Activated CD4-positive, alpha-beta T cell treated with anti-CD3 and anti-CD28 coated beads for 36 hours (primary cell): ENCODE measurements at places on chromosomes 4 and X.

GRCh38 chrX:10106806-10107205 lies 50.0 kb upstream of the CLCN4 start:
- peak overlapping the region; percentile 45 for H3K4me3 ChIP-seq
- peak overlapping the region; percentile 70 for H3K27ac ChIP-seq
- DNase-seq: peak; percentile 62
- H3K4me1 ChIP-seq: peaks cover 49% of the 10 kb centered on the region

GRCh38 chr4:152062936-152063620 lies 302.3 kb upstream of the GATB start:
- H3K36me3 ChIP-seq: peaks cover 1% of the 10 kb centered on the region
- no peak for DNase-seq
- H3K4me3 ChIP-seq: no peak overlapping the region
- H3K27ac ChIP-seq: no peak overlapping the region
- no peaks in the 10 kb centered on the region for H3K27me3 ChIP-seq
- H3K4me1 ChIP-seq: peaks cover 27% of the 10 kb centered on the region

DNA sequence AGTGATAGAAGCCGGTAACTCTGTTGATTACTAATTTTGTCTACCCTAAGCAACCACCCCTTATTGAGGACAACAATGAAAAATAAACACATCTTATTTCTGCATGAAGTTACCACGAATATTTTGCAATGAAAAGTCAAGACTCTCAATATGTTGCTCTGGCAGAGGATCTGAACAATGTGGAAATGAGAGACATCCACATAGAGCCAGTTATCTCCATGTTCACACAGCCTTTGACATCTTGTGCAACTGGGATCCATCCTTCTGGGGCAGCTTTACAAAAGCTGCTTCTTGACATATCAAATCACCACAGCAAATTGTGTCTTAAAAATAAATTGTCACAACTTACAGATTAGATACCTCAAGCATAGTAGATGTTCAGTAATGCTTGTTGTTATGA lies 10.2 kb downstream of the EDNRA start:
- peaks cover 10% of the 10 kb centered on the region for H3K27me3 ChIP-seq
- H3K27ac ChIP-seq: no peak overlapping the region
- H3K4me3 ChIP-seq: no peak overlapping the region

DNA sequence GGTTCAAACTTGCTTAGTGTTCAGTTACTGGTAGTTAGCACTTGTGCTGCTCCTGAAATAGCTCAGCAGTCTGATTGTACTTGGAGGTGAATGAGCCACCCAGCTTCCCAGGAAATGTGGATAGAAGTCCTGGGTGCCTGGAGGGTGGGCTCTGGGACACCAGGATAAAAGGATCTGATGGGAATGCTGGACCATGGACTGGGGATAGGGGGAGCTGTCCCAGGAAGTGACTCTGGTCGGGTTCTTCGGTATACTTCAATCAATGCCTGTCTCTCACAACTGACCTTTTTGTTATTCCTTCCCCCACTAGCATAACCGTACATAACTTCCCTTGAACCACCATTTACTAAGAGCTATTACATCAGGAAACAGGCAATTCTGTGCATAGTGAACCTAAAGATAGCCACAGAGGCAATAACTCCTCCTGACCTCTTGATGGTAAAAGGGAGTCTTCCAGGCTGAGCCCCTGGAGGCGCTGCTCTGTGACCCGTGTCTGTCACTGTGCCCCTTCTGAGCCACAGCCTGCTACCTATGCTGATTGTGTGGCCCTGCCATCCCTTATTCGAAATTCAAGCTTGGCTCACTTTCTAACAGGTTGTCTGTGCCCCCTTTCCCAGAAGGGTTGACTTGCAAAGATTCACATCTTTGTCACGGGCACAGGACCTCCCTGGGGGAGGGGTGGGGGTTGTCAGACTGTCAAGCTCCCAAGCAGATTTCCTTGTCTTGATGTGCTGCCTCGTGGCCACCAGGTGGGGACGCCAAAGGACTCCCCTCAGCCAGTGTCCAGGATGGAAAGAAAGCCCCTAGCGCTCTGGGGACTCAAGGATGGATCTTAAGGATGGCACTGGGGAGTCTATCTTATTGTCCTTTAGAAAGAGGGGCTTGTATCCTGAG lies 24.5 kb upstream of the WDR1 start:
- H3K36me3 ChIP-seq: no peaks in the 10 kb centered on the region
- H3K4me3 ChIP-seq: no peak overlapping the region
- DNase-seq: no peak
- no peaks in the 10 kb centered on the region for H3K27me3 ChIP-seq

- DNase-seq: no peak
Measured at GRCh38 chrX:10393241-10393640, 227.1 kb downstream of the MID1 start.

- H3K27ac ChIP-seq: no peak overlapping the region
- peaks cover 8% of the 10 kb centered on the region for H3K36me3 ChIP-seq
- no peak for DNase-seq
- no peak overlapping the region for H3K4me3 ChIP-seq
- H3K27me3 ChIP-seq: no peaks in the 10 kb centered on the region
Measured at GRCh38 chrX:10089378-10089795, 67.4 kb upstream of the CLCN4 start.

DNA sequence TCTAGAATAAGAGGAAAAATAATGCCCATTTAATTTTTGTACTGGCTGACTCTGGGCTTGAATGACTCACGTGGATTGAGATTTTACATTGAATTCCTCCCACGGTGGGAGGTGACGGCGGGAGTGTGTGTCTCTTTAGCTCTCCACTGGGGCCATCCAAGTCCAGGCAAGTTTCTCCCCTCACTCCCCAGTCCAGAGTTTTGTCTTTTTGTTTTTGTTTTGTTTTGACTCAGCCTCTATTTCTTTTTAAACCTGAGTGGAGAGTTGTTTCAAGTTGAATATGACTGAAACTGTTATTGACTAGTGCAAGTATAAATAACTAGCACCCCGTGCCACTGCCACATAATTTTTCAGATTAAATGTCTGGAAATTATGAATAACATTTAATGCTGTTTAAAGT lies 13.6 kb downstream of the CHST7 start:
- peak overlapping the region; percentile 81 for H3K27ac ChIP-seq
- peaks cover 5% of the 10 kb centered on the region for H3K36me3 ChIP-seq
- H3K27me3 ChIP-seq: no peaks in the 10 kb centered on the region
- DNase-seq: peak; percentile 46
- H3K4me3 ChIP-seq: peak overlapping the region; percentile 28
- peaks cover 48% of the 10 kb centered on the region for H3K4me1 ChIP-seq
